ENCODE measurements at places on chromosomes 7 and 10. TPM values are rescaled to one million over a fixed set of nuclear protein-coding genes. Genes with fewer than 3 reads are reported as not detected.

The TRUB1 gene
- total RNA-seq = 56.1 TPM

The LLCFC1 gene
- not detected for total RNA-seq

The CTTNBP2 gene
- not detected for total RNA-seq

The NEURL1 gene
- total RNA-seq = not detected

The ING3 gene
- total RNA-seq = 13.2 TPM

The KCP gene
- 5.1 TPM for total RNA-seq

The THAP5 gene
- total RNA-seq = 15.2 TPM

The DENND2A gene
- total RNA-seq = 0.75 TPM

The CLCN1 gene
- total RNA-seq = not detected

The THSD7A gene
- total RNA-seq = 0.20 TPM

The H2BK1 gene
- not detected for total RNA-seq

The STEAP4 gene
- total RNA-seq = not detected

The CHST12 gene
- total RNA-seq = 5.1 TPM

The SPAM1 gene
- total RNA-seq = not detected

The FAM20C gene
- 28.8 TPM for total RNA-seq

The ADAM22 gene
- 0.61 TPM for total RNA-seq

The HDAC9 gene
- total RNA-seq = 21.5 TPM

The ADAP1 gene
- total RNA-seq = not detected

Measured in Caki2 (cell line).